Midbrain (tissue), 1 donor: ENCODE measurements at places on chromosomes 4 and X.

DNA sequence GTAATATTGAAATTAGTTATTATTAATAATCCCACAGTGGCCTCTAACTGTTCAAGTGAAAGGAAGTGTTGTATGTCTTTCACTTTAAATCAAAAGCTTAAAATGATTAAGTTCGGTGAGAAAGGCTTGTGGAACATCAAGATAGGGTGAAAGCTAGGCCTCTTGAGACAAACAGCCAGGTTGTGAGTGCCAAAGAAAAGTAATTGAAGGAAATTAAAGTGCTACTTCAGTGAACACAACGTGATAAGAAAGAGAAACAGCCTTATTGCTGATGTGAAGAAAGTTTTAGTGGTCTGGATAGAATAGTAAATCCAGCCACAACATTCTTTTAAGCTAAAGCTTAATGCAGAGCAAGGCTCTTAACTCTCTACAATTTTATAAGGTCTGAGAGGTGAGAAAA lies 42.6 kb upstream of the IL13RA2 start:
- no peak for DNase-seq

DNA sequence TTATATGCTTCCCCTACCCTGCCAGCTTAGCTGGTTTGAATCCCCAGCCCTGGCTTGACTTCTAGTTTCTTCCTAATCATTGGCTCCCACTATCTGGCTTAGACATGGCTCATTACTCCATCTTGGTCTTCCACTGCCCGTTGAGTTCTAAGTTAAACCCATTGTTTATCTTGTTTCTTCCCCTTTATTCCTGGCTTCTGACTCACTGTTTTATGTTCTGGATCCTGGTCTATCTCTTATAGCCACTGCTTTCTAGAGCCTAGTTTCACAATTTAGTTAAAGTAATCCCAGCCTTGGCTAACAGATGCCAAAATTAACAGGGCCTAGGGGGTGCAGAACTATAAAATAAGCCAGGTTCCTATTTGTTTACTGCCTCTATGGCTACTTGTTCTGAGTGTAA lies 120.9 kb downstream of the ARHGEF9 start:
- DNase-seq: no peak

- DNase-seq: no peak
Observed at GRCh38 chr4:121411151-121411744, 30.4 kb upstream of the QRFPR start.

GRCh38 chr4:138911909-138912703 lies 103.5 kb upstream of the NOCT start:
- DNase-seq: no peak

GRCh38 chr4:110629214-110629754 lies 6.4 kb upstream of the PITX2 start:
- DNase-seq: no peak

DNA sequence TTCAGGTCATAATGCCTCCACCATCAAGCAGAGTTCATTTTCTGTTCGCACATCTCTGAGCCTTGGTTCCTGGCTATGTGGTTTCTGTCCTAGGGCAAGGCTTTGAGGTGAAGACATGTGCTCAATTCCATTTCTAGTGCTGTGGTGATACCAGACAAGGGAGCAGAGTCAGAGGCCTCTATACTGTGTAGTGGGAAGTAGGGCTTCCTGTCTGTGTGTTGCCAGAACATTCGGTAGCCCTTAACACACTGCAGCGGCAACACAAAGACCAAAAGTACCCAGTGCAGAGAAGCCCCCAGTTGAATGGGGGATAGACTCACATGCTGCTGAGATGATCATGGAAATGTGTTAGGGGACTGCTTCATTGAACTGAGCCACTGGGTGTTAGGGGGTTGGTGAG lies 56.4 kb downstream of the STARD8 start:
- no peak for DNase-seq

DNA sequence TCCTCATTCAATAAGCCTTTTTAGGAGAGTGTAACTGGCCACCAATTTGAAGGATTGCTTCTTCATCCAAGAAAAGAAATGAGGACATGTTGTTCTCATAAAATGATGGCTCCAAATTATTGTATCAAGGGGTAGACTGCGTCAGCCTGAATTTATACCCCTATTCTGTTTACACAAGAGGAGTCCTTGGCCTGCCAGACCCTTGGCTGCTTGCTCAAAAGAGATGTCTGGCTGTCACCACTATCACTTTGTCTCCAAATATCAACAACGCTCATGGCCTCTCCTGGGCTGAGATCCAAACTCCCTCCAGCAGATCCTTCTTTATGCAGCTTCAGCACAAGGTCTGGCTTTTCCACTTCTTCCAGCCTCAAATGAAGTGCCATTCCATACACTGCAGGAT lies 127.9 kb downstream of the OR13H1 start:
- DNase-seq: no peak

- no peak for DNase-seq
Observed at GRCh38 chrX:103889216-103889615, 57.2 kb upstream of the RAB9B start.

DNA sequence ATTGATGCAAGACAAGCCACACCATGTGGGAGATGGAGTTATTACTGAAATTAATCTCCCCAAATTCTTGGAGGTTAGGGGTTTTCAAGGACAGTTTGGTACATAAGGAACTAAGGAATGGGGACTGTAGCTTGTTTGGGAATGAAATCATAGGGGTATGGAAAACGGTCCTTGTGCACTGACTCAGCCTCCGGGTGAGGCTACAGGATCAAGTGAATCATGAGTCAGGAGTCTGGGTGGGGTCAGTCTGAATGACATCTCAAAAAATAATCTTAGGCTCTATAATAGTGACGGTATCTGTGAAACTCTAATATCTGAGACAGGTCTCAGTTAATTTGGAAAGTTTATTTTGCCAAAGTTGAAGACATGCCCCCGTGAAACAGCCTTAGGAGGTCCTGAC lies 128.5 kb upstream of the CYSLTR1 start:
- DNase-seq: no peak

- DNase-seq: no peak
Observed at GRCh38 chrX:69158166-69158980, 6.9 kb downstream of the PJA1 start.

DNA sequence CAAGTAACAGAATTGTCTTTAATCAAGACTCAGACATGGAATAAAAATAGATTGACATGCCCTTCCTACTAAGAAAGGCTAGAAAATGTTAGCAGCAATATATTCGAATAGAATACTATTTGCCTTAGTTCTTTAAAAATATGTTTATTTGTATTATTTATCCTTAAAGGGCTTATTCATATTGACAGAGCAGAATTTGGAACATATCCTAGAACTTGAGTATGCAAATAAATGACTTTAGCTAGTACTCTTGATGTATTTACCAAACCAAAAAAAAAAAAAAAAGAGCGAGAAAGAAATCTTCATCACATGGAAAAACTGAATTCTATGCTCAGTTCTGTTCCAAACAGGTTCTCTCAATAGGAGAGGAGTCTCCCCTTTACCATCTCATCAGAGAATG lies 68.9 kb upstream of the PPARGC1A start:
- no peak for DNase-seq

- DNase-seq: no peak
Observed at GRCh38 chr4:56657128-56657527, 24.0 kb downstream of the HOPX start.
